ENCODE measurements at places on chromosomes 6 and 20.

DNA sequence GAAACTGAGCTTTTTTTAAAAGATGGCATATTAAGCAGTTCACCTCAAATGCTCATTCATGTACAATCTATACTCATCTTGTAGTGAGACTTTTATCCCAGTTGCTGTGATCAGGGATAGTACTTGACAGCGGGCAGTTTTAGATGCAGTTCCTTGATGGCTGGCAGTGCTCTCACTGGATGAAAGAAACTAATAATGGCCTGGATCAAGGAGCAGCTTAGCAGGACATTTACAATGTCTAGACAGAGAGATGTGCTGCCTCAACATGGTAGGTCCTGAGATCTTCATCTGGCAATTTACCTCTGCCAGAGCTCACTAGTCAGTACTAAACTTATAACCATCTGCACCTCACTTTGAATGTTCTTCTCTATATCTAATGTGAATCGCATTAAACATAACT lies 46.8 kb upstream of the LYRM2 start:
- peak overlapping the region; percentile 94 for H3K27ac ChIP-seq
- DNase-seq: no peak
- no peak overlapping the region for H3K4me3 ChIP-seq
- H3K27me3 ChIP-seq: no peaks in the 10 kb centered on the region
- H3K36me3 ChIP-seq: peaks cover 86% of the 10 kb centered on the region
- peaks cover 35% of the 10 kb centered on the region for H3K4me1 ChIP-seq

DNA sequence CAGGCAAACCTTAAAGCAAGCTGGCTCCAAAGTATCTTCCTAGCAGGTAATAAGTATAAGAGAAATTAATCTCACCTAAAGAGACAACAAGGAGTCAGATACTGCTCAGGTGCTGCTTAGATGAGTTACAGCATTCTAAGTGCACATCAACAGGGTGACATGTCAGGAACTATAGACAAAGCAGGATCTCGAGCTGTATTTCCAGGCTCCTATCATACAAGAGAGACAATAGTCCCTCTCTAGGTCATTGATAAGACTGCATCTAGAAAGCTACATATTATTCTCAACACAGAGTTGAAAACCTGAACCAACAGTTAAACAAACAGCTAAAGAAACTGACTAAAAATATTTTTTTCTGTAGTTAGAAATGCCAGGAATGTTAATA lies 3.9 kb downstream of the PTPRK start:
- peaks cover 5% of the 10 kb centered on the region for H3K27me3 ChIP-seq
- H3K4me1 ChIP-seq: peaks cover 48% of the 10 kb centered on the region
- no peak for DNase-seq
- H3K27ac ChIP-seq: no peak overlapping the region
- no peak overlapping the region for H3K4me3 ChIP-seq

GRCh38 chr6:3157131-3157933 lies at the start of gene TUBB2A:
Gene TUBB2A (minus strand): TSS chr6:3157544. CDS start chr6:3157463, 81 bp downstream.
- peaks cover 29% of the 10 kb centered on the region for H3K36me3 ChIP-seq
- H3K27ac ChIP-seq: peak within 1 kb of the TSS; percentile 74
- H3K4me3 ChIP-seq: peak within 1 kb of the TSS; percentile 97
- H3K27me3 ChIP-seq: no peaks in the 10 kb centered on the region

DNA sequence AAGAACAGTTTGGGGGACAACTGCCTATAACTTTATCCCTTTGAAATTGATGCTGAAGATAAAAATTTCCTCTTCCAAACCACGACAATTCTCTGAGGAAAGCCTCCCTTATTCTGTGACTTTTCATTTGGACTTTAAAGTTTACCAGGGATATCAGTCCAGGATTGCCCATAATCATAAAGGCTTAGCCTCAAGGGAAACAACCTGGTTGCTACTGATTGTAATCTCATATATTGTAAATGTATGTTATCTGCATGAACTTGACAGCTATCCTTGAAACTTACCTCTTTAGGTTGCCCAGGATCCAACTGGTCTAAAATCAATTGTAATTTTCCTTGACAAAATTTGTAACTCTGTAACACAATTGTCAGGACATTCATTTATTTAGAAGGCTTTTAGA lies 23.8 kb downstream of the TBC1D32 start:
- peaks cover 7% of the 10 kb centered on the region for H3K36me3 ChIP-seq
- DNase-seq: no peak
- H3K4me1 ChIP-seq: no peaks in the 10 kb centered on the region
- no peak overlapping the region for H3K27ac ChIP-seq
- H3K27me3 ChIP-seq: no peaks in the 10 kb centered on the region

All from WTC11 (cell line).